ENCODE measurements at places on chromosomes 12 and 14.

GRCh38 chr12:111160350-111161241 is 208.3 kb downstream of the PHETA1 start:
- DNase-seq = no peak

DNA sequence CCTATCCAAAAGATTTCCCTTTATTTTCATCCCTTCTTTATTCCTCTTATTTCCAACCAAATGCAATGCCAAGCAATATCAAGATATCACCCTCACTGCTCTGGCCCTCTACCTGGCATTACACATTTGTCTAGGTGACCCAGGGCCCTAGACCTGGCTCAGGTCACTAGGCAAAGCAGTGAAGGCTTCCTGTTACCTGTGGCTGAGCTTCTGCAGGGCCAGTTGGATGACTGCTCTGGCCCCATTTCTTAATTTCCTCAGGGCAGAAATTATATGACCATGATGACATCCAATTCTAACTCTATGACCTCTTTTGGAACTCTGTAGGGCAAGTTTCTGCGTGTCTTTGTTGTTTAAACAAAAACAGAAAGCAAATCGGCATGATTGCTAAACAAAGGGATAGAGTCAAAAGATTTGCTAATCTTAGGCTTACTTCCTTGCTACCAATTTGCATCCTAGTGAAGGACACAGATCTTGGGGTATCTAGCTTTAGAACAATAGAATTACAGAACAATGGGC is 7.4 kb upstream of the CCDC198 start:
- no peak for DNase-seq

DNA sequence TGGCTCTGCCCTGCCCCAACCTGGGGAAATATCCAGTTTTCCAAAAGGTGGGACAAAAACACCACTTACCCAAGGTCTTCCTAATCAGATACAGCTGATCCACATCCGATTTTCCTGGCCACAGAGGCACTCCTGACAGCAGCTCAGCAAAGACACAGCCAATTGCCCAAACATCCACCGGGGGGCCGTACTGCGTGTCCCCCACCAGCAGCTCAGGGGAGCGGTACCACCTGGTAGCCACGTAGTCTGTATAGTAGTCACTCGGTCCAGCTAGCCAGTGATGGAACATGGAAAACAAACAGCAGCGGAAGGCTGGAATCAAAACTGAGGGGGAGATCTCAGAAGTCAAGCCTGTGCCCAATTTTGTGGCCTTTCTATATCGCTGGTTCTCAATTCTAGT is 28.8 kb downstream of the DMAC2L start:
- DNase-seq = no peak

GRCh38 chr12:43329375-43329774 is 222.6 kb downstream of the ADAMTS20 start:
- no peak for DNase-seq
